Aorta (tissue), 5 donors: ENCODE measurements at places on chromosomes 12 and 14. TPM values are rescaled to one million over a fixed set of nuclear protein-coding genes. Genes with fewer than 3 reads are reported as not detected.

Gene FAM222A
- 0.28 TPM for polyA plus RNA-seq

Gene CERS5
- 115 TPM for polyA plus RNA-seq

Gene AKAP5
- 1.4 TPM for polyA plus RNA-seq

Gene HNRNPA1
- 1,277 TPM for polyA plus RNA-seq

Gene PTPN21
- polyA plus RNA-seq: 15.6 TPM

Gene NTF3
- polyA plus RNA-seq: 12.7 TPM

Gene RHOJ
- polyA plus RNA-seq: 22.7 TPM

Gene SERPINA10
- not detected for polyA plus RNA-seq

Gene HOTAIR
- not detected for polyA plus RNA-seq

Gene DTD2
- polyA plus RNA-seq: 10.0 TPM

Gene TDRD9
- 1.1 TPM for polyA plus RNA-seq

Gene CHST11
- 4.2 TPM for polyA plus RNA-seq

Gene PLA2G1B
- polyA plus RNA-seq: 2.0 TPM

Gene SERPINA9
- polyA plus RNA-seq: not detected

Gene SLC6A15
- polyA plus RNA-seq: not detected

Gene TECPR2
- 3.5 TPM for polyA plus RNA-seq

Gene KSR2
- not detected for polyA plus RNA-seq

Gene VRTN
- polyA plus RNA-seq: not detected

Gene CELA1
- polyA plus RNA-seq: not detected

Gene ULK1
- 6.6 TPM for polyA plus RNA-seq

Gene KRT73
- not detected for polyA plus RNA-seq

Gene TTC8
- 23.1 TPM for polyA plus RNA-seq

Gene CABP1
- not detected for polyA plus RNA-seq

Gene SOAT2
- polyA plus RNA-seq: 1.5 TPM

Gene GLS2
- polyA plus RNA-seq: 1.4 TPM

Gene NKX2-1
- polyA plus RNA-seq: not detected

Gene KERA
- not detected for polyA plus RNA-seq

Gene RAD9B
- polyA plus RNA-seq: not detected

Gene GNG2
- polyA plus RNA-seq: 5.3 TPM

Gene SFSWAP
- 53.7 TPM for polyA plus RNA-seq

Gene MYH7
- polyA plus RNA-seq: 1.6 TPM

Gene APOF
- polyA plus RNA-seq: not detected
